ENCODE measurements at places on chromosomes 12 and 14.
A peak's percentile ranks its signal among the peaks of the same experiment; 100 is the strongest.

DNA sequence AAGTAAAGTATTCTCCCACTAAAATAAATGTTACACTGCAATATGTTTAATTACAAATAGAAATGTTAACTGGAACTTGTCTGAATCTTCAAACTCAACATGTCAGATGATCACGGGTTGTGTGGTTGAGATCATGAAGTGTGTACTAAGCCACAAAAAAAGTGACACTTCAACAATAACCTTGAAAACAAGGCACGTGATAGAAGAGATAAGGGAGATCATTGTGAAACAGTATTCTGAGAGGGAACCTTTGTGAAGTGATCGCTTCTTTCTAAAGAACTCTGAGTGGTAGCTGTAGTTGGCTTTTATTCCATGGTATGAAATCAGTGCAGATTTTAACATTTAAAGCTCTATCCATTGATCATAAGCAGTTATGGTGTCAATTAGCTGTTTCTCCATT is 60.0 kb downstream of the LIN52 start:
- DNase-seq = no peak

DNA sequence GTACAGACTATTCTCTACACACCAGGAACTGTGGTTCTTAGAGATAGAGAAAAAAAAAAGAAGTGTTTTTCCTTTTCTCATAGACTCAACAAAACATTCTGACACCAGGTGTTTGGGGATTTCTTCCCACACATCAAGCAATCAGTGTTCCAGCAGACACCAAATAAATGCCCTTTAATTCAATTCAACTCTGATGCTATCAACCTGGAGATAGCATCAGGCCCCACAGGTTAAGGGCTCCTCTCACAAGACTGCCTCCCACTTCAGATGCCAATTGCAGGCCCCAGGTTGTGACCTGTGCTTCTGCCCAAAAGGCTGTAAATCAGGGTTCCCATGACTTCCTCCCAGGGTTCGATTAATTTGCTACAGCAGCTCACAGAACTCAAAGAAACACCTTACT is 36.7 kb downstream of the RPS29 start:
- no peak for DNase-seq

DNA sequence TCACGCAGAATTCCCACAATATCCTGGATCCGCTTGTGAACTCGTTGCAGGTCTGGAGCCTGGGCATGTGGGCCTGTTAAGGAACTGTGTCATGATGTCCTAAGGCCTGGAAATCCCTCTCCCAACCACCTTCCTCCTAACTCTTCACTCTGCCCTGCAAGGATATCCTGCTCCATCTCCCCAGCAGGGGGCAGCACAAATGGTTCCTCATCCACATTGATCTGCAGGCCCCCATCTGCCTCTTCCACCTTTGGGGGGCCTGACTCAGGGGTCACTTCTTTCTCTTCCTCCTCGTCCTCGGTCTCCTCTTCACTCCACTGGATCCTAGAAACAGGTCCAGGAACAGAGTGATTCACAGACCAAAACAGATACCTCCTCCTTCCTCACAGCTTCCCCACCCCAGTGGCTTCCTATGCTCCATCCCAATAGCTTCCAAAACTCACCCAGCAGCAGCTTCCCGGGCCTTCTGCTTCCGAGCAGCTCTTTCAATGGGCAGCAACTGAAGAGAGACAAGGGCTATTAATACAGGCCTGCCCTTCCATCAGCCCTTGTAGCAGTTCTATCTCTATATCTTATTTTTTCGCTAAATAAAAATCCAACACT is 4.5 kb downstream of the NOP2 start:
- DNase-seq = peak; percentile 48

DNA sequence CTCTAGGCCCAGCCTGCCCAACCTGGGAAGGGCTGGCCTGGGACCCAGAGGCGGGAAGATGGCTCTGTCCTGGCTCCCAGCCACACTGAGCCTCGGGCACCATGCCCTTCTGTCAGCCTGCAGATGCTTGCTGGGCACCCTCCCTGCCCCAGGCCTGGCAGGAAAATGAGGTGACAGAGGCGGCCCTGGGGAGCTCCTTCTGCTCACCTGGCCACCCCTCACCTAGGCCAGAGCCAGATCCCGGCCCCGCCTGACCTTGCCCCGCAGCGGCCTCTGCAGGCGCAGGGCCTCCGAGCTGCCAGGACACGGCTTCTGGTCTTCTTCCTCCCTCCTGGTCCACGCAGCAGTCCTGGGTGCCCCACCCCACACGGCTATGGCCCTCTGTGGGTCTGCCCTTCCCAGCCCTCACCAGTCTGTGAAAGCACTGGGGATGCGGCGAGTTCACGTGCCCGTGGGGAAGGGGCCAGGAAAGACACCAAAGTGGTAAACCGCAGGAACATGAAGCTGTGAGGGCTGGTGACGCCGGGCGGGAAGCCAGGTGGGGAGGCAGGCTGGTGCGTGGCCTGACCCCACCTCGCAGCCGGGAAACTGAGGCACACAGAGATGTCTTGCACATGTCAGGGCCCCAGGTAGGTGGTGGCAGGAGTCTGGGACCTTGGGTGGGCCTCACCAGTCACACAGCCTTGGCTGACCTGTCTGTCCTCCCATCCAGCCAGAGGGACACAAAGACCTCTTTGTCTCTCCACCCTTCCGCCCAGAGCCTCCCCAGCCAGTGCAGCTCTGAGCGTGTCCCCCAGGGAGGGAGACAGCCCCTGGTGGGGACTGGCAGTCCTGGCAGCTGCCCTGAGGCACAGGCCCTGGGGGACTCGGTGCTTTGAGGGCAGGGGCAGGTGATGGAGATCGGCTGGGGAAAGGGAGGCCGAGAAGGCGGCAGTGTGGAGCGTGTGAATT is 12.8 kb downstream of the BAG5 start:
- no peak for DNase-seq

- DNase-seq = no peak
Measured at GRCh38 chr12:121139286-121139685, 6.6 kb downstream of the P2RX7 start.

DNA sequence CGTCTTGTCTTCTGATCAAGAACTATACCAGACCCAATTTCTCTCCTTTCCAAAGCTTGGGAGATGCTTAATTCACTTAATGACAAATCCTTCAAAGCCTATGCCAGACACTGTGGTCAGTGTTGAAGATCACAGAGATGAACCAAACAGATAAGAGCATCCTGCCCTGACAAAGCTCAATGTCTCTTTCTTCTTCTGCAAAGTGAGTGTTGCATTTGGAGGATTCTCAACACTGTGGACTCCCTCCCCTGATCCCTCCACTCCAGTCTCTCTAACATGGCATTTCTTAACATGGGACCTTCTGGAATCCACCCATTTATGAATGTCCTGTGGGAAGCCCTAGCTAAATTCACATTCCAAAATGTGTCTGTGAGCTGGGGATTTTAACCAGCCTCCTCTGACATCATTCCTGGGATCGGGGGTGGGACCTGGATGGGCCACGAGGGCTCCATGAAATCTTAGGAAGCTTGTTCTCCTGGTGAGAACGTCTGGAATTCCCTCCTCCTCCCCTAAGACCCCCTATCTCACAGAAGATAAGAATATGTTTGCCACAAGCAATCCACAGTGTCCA is 20.3 kb downstream of the SYNE3 start:
- no peak for DNase-seq

DNA sequence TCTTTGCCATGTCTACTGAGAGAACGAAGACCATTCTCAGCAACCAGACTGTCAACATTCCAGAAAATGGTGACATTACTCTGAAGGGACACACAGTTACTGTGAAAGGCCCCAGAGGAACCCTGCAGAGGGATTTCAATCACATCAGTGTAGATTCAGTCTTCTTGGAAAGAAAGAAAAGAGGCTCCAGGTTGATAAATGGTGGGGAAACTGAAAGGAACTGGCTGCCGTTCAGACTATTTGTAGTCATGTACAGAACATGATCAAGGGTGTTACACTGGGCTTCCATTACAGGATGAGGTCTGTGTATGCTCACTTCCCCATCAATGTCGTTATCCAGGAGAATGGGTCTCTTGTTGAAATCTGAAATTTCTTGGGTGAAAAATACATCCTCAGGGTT is 29.7 kb upstream of the PSMA6 start:
- DNase-seq = no peak

GRCh38 chr12:54596526-54596946 is 8.1 kb upstream of the PPP1R1A start:
- DNase-seq = peak; percentile 24

- DNase-seq = peak; percentile 46
Measured at GRCh38 chr12:53207042-53207441, at the start of gene ITGB7. Gene ITGB7, minus strand, starts transcription at chr12:53207251. Its CDS starts 6,808 bp downstream, at chr12:53200443.

- DNase-seq = no peak
Measured at GRCh38 chr14:53850714-53851296, 105.8 kb downstream of the BMP4 start.

DNA sequence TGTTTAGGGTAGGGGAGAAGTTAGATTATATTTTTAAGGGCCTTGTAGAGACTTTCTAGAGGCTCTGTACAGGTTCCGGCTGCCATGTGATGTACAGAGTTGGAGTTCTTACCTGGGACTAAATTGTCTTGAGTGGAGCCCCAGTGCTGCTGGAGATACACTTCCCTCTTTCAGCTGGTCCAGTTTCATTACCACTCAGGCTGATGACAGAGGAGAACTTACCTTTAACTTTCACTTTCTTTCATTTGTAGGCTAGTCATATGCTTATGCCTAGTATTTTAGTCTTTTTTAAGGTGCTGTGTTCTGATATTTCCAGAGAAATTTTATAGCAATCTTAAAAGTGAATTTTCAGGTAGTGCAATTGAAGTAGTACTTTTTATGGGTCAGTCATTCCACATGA is 117.3 kb downstream of the ERC1 start:
- DNase-seq = no peak

GRCh38 chr12:88801227-88802095 is 221.2 kb upstream of the KITLG start:
- no peak for DNase-seq

- no peak for DNase-seq
Measured at GRCh38 chr12:89950421-89950820, 241.8 kb upstream of the ATP2B1 start.

GRCh38 chr14:37143475-37143874 is 28.9 kb downstream of the SLC25A21 start:
- no peak for DNase-seq

DNA sequence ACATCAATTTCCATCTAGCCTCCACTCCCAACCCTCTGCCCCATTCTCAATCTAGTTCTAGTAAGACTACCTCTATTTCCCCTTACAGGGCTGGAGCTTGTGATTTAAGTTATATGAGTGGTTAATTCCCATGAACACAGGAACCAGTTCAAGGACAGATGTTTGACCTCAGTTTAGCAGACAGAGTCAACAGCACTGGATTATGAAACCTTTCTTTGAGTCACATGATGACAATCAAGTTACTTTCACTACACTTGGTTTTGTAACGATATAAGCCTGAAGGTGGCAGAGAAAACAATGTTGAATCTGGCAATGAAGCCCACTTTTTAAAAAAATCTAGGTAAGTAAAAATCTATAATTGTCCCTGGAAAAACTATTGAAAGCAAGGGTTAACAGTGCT is 1646.2 kb upstream of the FLRT2 start:
- no peak for DNase-seq

DNA sequence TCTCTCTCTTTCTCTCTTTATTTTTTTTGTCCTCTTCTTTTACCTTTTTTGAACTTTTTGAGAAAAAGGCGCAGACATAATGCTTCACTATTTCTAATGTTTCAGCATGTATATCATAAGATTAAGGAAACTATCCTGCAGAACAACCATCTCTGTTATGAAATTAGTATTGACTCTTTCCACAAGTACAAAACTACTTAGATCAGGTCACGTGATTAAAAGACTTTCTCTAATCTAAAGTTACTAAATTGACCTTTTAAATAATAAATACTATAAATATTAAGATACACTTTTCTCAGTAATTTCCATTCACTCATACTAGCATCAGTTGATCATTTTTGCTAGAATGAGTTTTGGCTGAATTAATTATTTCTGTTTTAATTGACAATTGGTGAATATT is 844.5 kb upstream of the LRFN5 start:
- DNase-seq = no peak

DNA sequence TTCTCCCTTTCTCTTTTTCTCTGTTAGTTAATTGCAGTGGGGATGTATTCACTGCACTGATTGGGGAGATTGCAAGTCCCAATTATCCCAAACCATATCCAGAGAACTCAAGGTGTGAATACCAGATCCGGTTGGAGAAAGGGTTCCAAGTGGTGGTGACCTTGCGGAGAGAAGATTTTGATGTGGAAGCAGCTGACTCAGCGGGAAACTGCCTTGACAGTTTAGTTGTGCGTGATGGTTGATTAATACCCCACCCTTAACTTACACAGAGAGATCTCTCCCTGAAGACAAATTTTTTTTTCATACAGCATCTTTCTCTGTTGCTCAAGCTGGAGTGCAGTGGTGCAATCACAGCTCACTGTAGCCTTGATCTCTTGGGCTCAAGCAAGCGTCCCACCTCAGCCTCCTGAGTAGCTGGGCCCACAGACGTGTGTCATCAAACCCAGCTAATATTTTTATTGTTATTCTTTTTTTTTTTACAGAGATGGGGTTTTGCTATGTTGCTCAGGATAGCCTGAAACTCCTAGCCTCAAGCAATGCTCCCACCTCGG is 4.6 kb downstream of the C1S start:
- no peak for DNase-seq

GRCh38 chr12:32201976-32202375 is 95.3 kb downstream of the BICD1 start:
- DNase-seq = no peak

DNA sequence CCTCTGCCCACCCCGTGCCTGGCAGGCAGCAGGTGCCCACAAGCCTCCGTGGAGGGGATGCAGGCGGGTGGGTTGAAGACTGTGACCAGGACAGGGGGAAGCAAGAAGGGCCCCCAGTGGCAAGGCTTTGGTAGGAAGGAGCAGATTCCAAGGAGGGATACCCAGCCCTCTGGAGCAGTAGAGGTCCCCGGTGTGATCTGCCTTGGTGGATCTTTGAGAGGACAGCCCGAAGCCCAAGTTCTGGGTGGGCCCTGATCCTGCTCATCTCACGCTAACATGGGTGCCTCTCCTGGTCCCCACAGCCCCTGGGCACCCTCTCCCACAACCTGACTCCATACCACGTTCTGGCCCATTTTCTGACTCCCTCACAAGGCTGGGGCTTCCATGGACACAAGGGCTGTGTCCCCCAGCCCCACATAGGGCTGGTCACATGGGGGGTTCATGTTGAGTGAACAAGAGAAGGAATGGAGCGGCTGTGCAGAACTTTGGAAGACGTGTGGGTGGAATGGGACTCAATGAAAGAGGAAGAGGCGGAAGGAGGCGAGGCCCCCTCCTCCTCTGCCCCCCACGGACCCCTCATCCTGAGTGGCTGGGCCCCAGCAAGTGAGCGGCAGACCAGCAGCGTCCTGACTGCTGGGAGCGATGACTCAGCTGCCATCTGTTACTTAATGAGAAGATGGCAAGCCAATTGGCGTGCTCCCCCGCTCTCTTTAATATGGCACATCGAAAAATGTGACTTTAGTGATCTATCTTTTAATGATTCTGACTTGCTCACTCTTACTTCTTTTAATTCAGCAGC is 77.0 kb upstream of the BCL11B start:
- no peak for DNase-seq

- DNase-seq = no peak
Measured at GRCh38 chr12:88816201-88816600, 235.9 kb upstream of the KITLG start.

GRCh38 chr12:47941475-47941780 is 22.0 kb upstream of the TMEM106C start:
- DNase-seq = no peak

All from activated T-helper 9 cell treated with anti-CD3 and anti-CD28 coated beads, Interleukin-2, amount 50 U/mL, for 16 hours (primary cell).